ENCODE measurements at places on chromosomes 5 and 9.

- DNase-seq, result no peak
Measured at GRCh38 chr5:125409234-125409860, 662.9 kb upstream of the ZNF608 start.

GRCh38 chr9:38063363-38063707 is 5.7 kb downstream of the SHB start:
- DNase-seq, result no peak

GRCh38 chr9:134253606-134254205 is 72.5 kb upstream of the RXRA start:
- no peak for DNase-seq

GRCh38 chr5:76696251-76696650 is 19.7 kb upstream of the F2R start:
- DNase-seq, result no peak

DNA sequence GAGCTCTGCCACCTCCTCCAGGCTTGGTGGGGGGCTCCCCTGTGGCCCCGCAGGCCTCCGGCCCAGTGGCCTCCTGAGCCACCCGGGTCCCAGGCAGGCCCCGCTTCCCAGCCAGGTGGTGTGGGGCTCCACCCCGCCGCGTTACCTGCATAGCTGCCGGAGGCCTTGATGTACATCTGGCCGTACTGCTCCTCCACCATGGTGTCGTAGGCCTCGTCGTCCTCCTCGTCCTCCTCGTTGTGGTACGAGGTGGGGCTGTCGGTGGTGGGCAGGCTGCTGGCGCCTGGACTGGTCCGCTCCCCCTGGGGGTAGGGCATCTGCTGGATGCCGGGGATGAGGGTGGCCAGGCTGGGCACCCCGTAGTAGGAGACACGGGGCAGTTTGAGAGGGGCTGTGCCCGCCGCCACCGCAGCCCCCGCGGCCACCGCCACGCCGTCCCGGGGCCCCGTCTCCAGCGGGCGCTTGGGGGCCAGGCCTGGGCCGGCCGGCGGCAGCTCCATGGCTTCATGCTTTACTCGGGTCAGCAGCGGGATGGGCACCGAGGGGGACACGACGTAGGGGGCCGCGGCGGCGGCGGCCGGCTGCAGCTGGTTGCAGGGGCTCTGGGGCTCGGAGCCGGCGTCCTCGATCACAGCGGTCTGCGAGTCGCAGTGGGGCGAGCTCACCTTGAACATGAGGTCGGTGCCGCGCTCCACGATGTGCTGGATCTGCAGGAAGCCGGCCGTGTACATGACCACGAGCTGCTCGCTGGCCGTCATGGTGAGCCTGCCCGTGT is 45.4 kb downstream of the NACC2 start:
- DNase-seq, result no peak
